ENCODE measurements at places on chromosomes 1 and 21.

GRCh38 chr1:16208270-16208987, 4.0 kb downstream of the ARHGEF19 start:
- DNase-seq = peak; percentile 30

GRCh38 chr1:66251546-66251945, 282.4 kb upstream of the SGIP1 start:
- DNase-seq = peak; percentile 56

GRCh38 chr1:61477301-61477700, 247.6 kb downstream of the TM2D1 start:
- no peak for DNase-seq

DNA sequence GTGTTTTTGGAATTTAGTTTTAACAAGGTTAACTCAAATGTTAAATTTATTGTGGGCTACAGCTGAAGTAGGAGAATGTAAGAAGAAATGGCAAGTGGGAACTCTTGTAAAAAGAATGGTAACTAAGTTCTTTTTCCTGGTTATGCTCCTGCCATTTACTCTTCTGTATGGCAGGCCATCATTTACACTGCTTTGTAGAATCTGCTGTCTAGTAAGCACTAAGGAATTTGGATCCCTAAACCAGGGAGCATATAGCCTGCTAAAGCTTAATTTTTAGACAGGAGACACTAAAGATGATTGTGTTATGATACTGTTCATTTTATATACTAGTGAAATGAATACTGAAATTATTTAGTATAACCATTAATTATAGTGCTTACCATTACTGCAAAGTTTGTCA, 85.3 kb downstream of the CAMTA1 start:
- no peak for DNase-seq

DNA sequence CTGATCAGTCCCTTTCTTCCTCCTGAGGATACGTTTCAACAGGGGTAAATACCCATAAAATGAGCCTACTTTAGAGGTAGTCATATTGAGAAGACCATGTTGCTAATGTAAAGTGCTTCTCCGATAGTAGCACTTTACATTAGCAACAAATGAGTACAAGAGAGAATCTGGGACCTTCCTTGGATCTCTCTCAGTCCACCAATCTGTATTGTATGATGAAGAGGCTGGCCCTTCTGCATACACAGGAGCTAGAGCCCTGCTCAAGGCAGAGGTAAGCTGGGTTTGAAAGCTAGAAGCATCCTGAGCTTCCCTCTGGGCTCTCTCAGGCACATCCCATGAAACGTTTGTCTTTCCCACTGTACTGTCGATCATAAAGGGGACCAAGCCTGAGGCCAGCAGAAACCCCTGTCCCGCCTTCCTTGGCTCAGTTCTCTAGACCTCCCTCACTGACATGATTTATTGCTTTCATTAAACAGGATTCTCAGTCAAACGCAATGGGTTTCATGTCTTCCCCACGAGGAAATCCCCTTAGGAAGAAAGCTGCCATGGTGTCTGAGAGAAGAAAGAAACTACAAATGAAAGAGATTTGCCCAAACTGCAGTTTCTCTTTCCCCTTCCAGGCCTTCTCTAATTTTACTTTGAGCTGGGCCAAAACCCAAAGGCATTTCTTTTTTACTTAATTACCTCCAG, 62.8 kb upstream of the BCAR3 start:
- DNase-seq = peak; percentile 45

DNA sequence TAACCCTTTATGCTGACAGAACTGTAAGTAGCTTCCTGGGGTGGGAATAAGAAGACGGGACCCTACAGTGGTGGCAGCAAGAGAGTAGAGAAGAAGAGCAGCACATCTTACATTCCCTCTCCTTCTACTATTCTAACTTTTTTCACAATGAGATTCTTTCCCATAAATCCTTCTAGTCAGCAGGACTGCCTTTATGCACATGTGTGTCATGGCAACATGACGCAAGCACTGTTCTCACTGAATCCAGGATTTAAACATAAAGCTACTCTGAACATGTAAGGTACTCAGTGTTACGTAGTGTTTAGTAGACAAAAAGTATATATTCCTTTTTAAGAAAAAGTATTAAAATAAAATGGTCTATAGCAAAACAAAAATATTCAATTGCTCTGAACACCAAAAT, 309.7 kb upstream of the LYPLAL1 start:
- DNase-seq = no peak

GRCh38 chr1:245869847-245870246, 637.2 kb downstream of the SMYD3 start:
- no peak for DNase-seq

DNA sequence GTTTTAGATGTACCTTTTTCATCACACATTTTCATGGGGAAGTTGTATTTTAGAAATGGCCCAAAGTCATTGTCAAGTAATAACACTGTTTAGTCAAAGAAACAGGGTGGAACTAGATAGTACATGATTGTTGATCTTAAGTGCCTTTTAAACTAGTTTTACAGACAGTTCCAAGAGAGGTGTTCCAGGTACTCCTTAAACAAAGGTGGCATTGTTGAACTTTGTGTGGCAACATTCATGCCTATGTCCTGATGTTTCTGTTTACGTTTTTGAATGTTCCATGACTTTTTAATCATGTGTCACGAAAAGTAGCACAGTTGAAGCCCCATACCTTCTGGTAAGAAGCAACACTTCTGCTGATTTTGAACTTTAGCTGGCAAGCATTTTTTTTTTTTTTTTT, 9.1 kb upstream of the SH3D21 start:
- DNase-seq = no peak

- no peak for DNase-seq
These were observed 1.9 kb downstream of the FAM110D start for GRCh38 chr1:26160527-26161414.

DNA sequence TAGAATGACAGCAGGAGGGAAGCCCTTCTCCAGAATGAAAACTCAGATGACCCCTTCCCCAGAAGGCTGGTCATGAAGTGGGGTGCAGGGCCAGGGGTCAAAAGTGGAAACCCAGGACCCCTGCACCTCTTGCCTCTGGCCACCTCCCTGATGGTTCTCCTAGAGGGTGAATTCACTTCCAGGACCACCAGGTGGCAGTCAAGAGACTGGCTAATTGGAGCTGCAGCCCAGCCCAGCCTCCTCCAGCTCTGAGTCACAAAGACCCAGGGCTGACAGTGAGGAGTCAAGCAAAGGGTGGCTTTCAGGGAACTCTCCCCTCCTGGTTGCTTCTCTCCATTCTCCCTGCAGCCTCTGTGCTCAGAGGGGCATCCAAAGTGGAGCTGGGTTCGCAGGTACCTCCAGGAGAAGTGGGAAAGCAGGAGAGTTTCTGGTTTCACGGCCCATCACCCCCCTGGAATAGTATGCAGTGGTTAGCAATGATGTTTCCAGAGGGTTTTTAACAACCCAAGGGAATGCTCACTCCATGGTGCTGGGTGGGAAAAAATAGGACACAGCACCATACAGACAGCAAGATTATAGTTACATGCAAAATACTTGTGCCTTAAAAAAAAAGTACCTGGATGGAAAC, 6.1 kb upstream of the EPHB2 start:
- peak; percentile 98 for DNase-seq

DNA sequence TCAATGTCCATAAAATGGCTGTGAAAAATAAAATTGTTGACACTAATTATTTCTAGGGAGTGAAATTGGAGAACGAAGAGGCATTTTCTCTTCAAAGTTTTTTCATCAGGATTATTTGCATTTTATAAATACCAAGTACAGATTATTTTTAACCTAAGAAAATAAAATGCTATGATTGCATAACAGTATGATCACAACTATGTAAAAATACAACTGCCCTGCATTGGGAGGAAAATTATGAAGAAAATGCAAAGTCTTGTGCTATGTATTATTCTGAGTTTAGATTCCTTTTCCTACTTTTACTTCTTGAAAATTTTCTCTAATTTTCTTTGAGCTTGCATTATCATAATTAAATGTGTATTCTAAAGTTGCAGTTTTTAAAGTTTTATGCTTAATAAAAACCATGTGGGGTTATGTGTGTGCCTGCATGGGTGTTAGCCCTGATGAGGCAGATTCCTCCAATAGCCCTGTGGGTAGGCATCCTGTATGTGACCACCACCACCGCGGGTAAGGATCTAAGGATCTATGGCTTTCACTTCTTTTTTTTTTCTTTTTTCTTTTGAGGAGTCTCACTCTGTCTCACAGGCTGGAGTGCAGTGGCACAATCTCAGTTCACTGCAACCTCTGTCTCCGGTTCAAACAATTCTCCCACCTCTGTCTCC, 24.7 kb downstream of the STX6 start:
- DNase-seq = no peak

DNA sequence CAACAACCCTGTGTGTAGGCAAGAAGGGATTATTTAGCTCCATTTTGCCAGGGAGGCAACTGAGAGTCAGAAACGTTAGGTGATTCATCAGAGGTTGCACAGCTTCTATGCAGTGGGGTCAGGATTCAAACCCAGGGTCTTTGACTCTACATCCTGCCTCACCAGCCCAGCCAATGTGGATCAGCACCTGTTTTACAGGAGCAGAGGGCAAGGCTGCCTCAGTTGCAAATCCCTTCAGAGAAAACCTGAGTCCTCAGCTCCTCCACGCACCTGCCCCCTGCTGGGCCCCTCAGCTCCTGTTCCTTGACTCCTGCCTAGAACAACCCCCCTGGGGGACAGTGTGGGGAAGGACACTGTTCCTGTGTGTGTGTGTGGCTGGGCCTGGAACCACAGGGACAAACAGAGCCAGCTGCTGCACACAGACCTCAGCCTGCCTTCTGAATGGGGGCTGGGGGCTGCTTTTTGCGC, 61.6 kb downstream of the LRRN2 start:
- DNase-seq = no peak

DNA sequence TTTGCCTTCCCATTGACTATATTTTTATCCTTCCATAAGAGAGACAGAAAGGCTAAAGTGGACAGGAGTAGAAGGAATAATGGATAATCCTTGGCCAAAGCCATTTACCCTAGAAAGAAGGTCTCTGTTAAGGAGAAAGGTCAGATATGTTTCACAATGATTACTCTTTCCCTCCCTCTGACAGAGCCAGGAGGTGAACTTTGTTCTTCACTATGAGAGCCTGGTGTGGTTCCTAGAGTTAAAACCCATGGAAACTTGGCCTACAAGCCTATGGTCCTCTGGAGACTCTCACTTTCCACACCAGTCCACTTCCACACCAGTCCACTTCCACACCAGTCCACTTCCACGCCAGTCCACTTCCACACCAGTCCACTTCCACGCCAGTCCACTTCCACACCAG, 479.9 kb upstream of the ZP4 start:
- DNase-seq = no peak

DNA sequence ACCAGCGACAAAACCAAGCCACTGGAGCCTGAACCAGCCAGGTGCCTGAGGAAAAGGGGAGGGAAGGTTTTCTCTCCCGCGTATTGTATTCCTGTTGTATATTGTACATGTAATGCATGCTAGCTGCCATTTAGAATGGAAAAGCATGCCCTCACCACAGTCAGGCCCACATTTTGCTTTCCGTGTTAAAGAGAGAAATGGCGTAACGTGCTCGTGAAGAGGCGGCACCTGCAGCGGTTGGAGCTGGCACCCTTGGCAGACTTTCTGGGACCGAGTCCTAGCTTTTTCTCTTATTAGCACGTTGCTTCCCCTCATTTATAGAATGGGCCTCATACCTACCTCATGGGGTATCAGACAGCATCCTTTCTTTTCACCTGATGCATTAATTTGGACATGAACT, 135.3 kb upstream of the IRF2BP2 start:
- no peak for DNase-seq

- no peak for DNase-seq
These were observed 9.8 kb downstream of the PADI3 start for GRCh38 chr1:17258758-17259130.

- peak; percentile 36 for DNase-seq
These were observed 189.1 kb downstream of the RASAL2 start for GRCh38 chr1:178282949-178283367.

DNA sequence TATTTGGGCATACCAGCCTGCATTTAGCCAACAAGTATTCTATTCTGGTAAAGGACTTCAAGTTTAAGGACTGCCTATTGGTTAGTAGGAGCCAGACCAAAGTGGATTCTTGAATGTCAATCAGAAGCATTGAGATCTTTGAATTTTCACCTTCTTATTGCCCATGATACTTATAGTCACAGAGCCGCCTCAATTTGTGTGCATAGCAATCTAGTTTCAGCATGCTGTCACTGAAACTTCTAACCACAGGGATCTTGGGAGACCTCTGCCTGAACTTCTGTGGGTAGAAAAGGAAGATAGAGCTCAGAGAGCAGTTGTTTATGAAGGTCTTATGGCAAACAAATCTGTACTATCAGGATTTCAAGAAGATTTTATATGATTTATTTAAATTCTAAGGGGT, 501.4 kb upstream of the USP24 start:
- DNase-seq = no peak

GRCh38 chr1:24878775-24879742, 51.0 kb downstream of the RUNX3 start:
- no peak for DNase-seq

GRCh38 chr1:36845802-36846201, 188.5 kb downstream of the GRIK3 start:
- DNase-seq = no peak

GRCh38 chr1:8154621-8155052, 128.5 kb upstream of the ERRFI1 start:
- DNase-seq = no peak

GRCh38 chr1:94905207-94905606, 21.7 kb downstream of the CNN3 start:
- no peak for DNase-seq

- DNase-seq = no peak
These were observed 205.1 kb downstream of the PLPP3 start for GRCh38 chr1:56374026-56374974.

DNA sequence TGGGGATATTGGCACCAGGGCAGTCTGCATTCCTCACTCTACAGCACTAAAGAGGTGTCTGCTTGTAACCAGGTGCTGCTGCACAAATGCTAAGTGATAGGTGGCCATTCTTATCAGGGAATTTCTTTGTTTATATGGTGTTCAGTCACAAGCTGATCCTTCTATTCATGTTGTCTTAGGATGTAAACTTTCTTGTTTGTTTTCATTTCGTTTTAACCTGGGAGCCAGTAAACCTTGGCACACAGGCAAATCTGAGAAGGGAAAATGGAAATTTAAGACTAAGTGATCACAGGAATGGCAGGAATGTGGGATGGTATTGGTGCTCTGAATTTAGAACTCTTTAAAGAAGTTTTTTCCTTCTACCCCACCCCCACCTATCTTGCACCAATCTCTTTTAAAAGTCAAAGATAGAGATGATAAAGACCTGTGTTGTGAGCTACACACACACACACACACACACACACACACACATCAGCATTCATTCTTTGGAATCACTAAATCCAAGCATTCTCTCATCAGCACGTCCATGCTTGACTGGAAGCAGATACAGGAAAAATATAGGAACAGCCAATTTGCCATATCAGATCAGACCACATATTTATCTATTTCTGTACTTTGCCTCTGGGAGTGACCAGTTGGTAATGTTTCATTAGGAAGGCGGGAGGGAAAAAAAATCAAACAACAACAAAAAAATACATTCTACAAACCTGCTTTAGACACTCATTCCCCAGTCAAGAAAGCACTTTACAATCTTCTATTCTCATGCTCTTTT, 451.4 kb upstream of the ADGRL2 start:
- no peak for DNase-seq

- DNase-seq = peak; percentile 76
These were observed 233.5 kb downstream of the PLPP3 start for GRCh38 chr1:56345831-56346230.
